ENCODE measurements at places on chromosomes 2 and 18.

- no peak for DNase-seq
Measured at GRCh38 chr2:172861656-172862476, 126.2 kb downstream of the RAPGEF4 start.

GRCh38 chr2:106876699-106877098, 9.3 kb downstream of the ST6GAL2 start:
- no peak for DNase-seq

DNA sequence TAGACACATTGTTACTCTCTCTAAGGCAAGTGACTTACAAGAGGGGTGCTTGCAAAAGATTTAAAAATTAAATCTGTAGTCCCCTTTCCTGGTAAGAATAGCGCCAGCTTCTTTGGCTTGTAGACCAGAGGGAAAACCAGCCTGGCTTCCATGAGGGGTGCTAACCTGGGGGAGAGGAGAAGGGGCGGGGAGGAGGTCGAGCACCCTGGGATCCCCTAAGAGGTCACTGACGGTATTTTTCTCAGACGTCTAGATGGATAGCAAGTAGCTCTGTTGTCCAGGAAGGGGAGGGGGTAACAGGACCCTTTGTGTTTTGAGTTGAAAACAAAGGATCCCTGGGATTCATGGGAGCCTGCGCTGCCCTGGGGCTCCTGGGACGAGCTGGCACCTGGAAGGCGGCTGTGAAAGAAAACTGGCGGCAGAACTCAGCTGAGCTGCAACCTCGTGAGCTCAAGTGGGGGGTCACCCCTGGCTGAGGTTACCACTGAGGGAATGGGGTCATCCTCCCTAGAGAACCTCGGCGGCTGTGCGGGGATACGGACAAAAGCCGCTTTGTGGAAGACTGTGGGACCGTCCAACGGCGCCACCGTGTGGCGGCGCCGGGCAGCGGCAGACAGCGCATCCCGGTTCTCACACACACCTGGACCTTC, 37.8 kb upstream of the MRPL19 start:
- DNase-seq, result peak; percentile 71

- no peak for DNase-seq
Measured at GRCh38 chr2:64243081-64244036, 99.1 kb upstream of the PELI1 start.

All from activated naive CD8-positive, alpha-beta T cell treated with anti-CD3 and anti-CD28 coated beads, Interleukin-2, amount 10 ng/mL, durations not matched to agents 7 days and 5 days (primary cell).